ENCODE measurements at places on chromosomes 6 and 20.

DNA sequence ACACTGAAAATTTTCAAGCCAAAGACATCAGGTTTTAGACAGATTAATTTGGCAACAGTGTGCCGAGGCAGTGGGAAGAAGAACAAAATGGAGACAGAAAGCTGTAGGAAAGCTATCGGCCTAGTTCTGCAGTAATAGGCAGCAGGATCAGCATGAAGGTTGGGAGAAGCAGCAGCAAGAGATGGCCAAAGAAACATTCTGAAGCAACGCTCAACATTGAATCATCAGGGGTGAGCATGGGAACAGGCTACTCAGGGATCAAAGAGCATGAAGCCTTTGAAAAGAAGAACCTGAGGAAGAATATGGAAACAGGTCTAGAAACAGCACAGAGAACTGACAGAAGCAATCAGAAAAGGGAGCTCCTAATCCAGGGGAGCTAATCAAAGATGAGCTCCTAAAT is 7.1 kb upstream of the DST start:
- no peak for DNase-seq

GRCh38 chr6:14147891-14148290 is 30.3 kb downstream of the CD83 start:
- DNase-seq: no peak

DNA sequence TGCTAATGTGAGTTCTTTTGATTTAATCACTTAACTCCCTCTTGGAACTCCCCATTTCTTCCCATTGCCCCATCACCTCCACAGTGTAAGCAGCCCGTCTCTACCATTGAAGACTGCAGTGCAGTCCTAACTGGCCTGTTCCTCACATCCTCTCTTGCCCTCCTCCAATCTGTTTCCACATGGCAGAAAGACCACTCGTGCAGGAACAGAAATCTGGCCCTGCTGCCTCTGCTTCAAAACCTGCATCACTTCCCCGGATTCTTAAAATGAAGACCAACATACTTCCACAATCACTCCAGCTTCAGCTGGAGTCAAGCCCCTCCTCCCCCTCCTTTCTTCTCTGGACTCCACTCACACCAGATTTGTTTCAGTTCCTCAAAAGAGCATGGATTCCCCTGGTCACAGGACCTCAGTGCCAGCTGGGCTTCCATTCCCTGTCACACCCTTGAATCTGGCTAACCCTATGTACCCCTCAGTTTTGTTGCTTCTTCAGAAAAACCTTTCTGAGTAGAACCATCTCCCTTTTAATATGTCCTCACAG is 802.3 kb downstream of the MAFB start:
- no peak for DNase-seq

DNA sequence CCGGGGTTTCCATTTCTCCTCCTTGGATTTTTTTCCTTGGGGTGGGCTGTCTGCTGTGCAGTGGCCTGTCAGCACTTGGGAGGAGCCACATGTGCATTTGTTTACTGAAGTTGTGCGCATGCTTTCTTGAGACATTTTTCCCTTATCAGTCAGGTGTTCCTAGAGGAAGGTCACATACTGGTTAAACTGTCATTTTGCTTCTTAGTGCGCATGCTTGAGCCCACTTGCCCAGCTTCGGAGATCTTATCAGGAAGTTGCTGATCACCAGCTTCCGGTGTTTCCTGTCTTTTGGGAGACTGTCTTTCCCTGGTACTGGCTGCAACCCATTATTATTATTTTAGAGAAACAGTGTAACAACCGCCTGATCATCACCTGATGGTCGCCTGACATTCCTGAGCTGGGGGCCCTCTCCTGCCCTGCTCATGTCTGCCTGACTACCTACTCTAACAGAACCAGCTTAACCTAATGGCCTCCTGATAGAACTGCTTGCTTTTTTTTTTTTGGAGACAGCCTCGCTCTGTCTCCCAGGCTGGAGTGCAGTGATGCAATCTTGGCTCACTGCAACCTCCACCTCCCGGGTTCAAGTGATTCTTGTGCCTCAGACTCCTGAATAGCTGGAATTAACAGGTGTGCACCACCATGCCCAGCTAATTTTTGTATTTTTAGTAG is 378 bp upstream of the ERVFRD-1 start:
- DNase-seq: no peak

- DNase-seq: no peak
Measured at GRCh38 chr6:115898246-115898645, 162.4 kb downstream of the FRK start.

DNA sequence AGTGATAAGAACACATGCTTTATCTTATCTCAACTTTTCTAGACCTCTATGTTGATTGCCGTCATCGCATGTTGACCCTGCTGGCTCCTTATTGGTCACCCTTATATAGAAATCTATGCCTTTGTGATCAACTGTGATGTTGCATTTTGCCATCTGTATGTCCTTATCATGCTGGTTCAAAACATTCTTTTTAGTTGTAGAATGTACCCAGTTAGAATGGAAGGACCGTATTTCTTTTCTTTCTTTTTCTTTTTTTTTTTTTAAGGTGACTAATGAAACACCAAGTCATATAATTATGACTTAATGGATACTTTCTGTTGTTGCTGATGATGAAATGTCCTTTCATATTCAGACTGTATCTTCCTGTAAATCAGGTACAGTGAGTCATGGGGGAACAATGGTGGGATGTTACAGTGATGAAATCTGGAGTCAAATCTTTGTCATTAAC is 145.9 kb upstream of the CITED2 start:
- DNase-seq: no peak

DNA sequence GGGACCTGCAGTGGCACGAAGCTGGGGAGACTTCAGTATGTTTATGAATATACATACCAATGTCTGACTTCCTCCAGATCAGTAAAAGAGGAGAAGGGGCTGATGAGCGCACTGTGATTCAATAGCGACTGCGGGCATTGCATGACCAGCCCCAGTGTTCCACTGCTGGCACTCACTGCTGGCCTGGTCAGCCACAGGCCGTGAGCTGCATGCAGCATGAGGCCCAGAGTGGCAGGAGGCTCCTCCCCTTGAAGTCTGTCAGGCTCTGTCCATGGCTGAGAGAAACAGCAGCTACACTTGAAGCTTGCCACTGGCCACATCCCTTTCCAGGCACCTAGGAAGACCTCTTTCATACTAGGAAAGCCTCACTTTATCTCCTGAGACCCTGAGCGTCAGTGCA is 265.9 kb upstream of the CDYL start:
- DNase-seq: no peak

GRCh38 chr6:90202156-90202555 is 94.5 kb downstream of the BACH2 start:
- DNase-seq: no peak

DNA sequence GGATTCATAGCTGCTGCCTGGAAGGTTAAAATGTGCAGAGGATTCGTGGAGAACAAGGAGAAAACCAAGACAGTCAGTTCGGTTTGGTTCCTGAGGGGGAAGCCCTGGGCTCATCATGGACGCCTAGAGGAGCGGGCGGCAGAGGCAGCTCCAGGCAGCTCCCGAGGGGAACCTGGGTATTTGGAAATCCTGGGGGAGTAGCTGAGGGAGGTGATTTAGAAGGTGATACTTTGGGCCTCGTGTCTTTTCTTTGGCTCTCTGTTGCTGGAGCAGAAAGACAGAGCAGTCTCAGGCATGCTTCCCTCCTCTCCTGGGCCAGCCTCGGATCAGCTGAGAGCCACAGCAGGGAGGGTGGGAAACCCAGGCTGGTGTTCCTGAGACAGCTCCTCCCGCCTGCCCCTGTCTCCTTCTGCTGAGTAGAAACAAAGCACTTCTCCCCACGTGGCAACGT is 139.5 kb downstream of the DLL1 start:
- DNase-seq: no peak

DNA sequence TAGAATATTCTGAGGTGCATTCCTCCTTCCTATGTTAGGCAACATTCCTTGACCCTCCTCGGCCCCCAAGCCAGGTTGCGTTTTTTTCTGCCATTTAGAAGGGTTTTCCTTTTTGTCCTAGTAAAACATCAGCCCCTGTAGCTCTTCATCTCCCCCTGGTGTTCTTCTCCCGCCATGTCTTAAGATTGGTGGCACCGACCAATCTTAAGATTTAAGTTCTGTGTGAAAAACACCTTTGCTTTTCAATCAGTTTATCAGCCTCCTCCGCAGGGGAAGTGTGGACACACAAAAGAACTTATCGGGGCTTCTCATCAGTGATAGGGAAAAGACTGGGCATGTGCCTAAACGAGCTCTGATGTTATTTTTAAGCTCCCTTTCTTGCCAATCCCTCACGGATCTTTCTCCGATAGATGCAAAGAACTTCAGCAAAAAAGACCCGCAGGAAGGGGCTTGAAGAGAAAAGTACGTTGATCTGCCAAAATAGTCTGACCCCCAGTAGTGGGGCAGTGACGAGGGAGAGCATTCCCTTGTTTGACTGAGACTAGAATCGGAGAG is 719 bp upstream of the EDN1 start:
- DNase-seq: peak; percentile 73

- peak; percentile 54 for DNase-seq
Measured at GRCh38 chr6:85126485-85127167, 323.3 kb upstream of the NT5E start.

DNA sequence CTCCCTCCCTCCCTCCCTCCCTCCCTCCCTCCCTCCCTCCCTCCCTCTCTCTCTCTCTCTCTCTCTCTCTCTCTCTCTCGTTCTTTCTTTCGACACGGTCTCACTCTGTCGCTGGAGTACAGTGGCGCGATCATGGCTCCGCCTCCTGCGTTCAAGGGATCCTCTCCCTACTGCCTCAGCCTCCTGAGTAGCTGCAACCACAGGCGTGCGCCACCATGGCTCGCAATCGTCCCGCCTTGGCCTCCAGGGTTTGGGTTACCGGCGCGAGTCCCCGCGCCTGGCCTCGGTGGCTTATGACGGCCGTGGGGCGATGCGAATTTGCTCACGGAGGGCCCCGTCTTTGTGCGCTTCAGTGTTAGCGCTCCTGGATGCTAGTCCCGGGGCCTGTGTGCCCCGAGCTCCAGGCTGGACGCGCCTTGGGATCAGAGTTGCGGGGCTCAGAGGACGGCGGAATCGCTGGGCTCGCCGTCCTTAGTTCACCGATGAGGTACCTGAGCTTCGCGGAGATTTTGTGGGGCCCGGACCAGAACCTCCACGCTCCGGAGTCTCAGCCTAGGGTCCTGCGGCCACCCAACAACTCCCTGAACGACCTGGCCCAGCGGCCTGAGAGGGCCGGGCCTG is 45.2 kb downstream of the MCUR1 start:
- no peak for DNase-seq

GRCh38 chr6:98107801-98108200 is 726.6 kb upstream of the POU3F2 start:
- DNase-seq: no peak

GRCh38 chr20:36304786-36305495 is 1.2 kb upstream of the DLGAP4 start:
- no peak for DNase-seq

GRCh38 chr6:127397729-127398630 is 54.6 kb upstream of the ECHDC1 start:
- DNase-seq: no peak

GRCh38 chr20:12554426-12554825 is 454.3 kb upstream of the SPTLC3 start:
- DNase-seq: no peak

GRCh38 chr6:70952608-70953165 is 4.2 kb downstream of the B3GAT2 start:
- no peak for DNase-seq

GRCh38 chr6:89927791-89928550 is 33.7 kb downstream of the GJA10 start:
- no peak for DNase-seq

DNA sequence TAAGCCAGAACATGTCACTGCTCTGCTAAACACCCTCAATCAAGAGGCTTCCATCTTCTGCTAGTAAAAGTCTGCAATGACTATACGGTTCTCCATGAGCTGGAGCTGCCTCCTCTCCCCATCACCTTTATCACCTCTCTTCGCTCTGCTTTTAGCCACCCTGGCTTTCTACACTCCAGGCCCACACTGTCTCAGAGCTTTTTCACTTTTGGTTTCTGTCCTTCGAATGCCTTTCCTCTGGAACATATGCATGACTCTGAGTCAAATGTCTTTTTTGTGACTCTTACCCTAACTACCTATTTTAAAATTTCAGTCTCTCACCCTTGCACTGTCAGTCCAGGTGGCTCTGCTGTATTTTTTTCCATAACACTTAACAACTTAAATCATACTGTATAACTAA is 525.4 kb upstream of the RNF217 start:
- no peak for DNase-seq

GRCh38 chr6:128290221-128290620 is 230.2 kb downstream of the PTPRK start:
- DNase-seq: no peak

GRCh38 chr6:126341126-126341525 is 1.2 kb downstream of the CENPW start:
- DNase-seq: no peak

DNA sequence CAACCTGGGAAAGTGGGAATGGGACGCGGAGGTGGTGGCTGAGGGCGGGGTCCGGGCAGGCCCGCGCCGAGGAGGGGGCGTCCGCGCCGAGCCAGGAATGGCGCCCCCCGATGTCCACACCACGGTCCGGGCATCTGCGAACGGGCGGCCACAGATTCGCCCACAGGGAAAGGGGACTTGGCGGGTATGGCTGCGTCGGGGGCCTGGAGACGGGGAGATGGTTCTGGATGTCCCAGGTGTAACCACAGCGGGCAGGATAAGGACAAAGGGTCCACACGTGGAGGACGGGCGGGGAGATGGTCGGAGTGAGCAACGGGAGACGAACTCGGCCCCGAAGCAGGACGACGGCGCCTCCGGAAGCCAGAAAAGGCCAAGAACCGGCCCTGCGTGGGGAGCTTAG is 124.6 kb downstream of the WDR27 start:
- no peak for DNase-seq

GRCh38 chr6:14366872-14367271 is 249.3 kb downstream of the CD83 start:
- DNase-seq: no peak

DNA sequence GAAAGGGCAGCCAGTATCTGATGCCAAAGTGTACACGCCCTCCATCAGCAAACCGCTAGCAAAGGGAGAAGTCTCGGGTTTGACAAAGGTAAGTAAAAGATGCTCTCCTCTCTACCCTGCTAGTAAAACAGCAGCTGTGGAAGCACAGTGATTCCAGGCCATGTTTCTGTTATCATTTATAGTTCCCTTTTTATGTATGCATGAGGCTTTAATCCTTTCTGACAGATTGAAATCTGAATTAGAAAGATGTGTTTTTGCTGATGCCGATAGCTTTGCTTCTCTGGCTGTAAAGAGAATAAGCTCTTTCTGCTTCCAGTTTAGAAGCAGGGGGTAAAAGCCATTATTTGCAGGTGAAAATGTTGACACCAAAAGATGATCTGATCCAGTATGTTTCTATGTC is 392.4 kb upstream of the SOX4 start:
- DNase-seq: no peak

DNA sequence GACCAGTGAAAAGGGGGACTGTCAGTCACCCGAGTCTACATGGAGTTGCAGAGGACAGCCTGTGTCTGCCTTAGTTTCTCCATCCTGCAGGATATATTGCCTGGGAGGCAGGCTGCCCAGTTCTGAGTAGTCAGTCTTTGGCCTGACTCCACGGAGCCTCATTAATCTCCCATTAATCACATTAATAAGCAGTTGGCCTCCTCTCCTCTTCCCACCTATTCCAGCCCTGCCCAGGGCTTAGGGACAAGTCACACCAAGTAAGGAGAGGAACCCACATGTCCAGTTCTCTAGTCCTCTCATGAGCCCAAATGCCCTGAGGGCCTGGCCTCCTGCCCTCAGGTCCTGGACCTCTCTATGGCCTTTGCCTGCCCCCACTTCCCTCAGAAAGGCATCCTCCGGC is 1.3 kb upstream of the MUCL3 start:
- no peak for DNase-seq

Data from ACHN (cell line).